ENCODE measurements at places on chromosomes 6 and 20.

- DNase-seq: no peak
Measured at GRCh38 chr6:39617520-39617919, 107.7 kb downstream of the KIF6 start.

DNA sequence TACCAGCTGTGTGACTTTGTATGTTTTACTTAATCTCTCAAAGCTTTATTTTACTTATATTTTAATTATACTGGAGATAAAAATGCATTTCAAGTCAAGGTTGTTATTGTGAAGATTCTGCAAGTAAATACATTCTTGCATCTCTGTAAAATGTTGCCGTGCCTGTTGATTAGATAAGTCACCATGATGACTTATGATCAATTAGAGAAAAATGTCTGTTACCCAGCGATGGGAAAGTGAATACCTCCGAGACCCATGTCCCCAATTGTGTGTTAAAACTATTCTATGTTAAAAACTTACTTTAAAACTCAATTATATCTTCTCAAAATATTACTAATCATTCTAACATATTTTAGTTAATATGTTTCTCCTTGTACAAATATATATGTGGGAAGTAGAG is 39.9 kb downstream of the MYB start:
- no peak for DNase-seq

GRCh38 chr6:130000526-130001421 is 17.6 kb upstream of the L3MBTL3 start:
- DNase-seq: no peak

GRCh38 chr20:44526129-44526528 is 4.3 kb upstream of the SERINC3 start:
- DNase-seq: no peak

DNA sequence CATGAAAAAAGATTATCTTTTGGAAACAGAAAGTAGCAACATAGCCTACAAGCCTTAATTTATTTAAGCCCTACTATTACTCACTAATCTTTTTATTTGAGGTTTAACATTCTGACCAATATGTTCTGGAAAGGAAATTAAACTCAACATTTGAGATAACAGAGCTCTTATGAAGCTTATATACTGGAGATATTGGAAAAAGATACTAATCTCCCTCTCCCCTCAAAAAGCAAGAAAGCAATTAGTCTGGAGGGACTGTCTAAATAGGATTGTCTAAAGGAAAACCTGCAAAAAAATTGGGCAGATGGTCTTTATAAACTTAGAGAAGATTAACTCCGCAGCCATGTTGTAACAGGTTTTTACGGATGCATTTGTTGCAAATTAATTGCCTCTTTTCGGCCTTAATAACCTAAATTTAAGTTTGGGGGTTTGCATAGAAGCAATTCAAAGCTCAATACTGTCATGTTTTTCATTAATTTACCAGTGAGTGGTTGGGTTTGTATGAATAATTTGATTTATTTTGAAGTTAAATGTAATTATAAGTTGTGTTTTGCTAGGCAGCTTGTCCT is 79.1 kb downstream of the SHLD1 start:
- no peak for DNase-seq

DNA sequence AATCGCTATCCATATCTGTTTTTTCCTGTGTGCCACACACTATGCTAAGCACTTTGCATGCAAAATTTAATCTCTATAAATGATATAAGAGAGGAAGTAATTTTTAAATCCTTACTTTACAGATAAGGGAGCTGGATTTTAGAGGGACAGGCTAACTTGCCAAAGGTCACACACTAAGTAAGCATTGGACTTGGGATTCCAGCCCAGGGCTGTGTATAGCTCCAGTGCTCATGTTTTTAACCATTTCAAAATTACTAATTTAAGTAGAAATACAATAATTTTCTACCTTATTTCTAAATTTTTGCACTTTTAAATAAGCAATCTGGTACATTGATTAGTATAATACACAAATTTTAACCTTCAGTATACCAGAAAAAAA is 144.6 kb downstream of the UST start:
- DNase-seq: no peak

GRCh38 chr6:107600121-107600520 is 110.2 kb downstream of the SOBP start:
- DNase-seq: no peak

- no peak for DNase-seq
Measured at GRCh38 chr20:56414842-56415765, 3.0 kb downstream of the CASS4 start.

GRCh38 chr6:144063246-144063743 is 32.1 kb downstream of the SF3B5 start:
- no peak for DNase-seq

DNA sequence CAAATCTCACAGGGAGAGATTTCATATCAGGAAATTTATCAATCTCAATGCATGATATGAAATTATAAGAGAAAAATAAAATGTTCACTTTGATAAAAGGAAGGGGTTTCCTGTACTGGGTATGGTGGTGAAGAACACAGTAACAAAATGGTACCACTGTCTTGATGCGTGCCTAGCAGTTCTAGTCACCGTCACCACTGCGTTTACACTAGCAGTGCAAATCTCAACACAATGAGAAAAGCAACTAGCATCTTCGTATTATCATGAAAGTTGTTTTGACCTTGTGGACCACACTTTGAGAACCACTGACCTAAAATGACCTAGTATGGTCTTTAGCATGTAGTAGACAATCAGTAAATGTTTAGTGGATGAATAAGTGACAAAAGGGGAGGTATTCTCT is 68.4 kb upstream of the ADGRF4 start:
- DNase-seq: no peak

DNA sequence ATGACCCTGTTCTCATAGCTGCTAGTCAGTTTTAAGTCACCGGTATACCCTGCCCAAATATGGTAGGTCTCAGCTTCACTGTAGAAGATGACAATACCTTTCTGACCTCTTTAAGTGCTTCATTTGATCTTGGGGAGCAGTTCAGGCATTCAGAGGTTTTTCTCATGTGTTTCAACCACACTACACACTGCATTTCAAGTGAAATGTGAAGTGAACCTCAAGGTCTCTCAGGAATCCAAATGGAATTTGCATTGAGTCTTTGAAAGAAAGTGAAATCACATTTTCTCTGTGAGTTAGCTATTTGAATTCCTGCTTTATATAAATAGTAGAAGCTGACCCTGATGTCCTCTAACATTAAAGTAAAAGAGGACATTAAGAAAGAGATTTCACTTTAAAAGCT is 461.6 kb downstream of the ADGRB3 start:
- no peak for DNase-seq

DNA sequence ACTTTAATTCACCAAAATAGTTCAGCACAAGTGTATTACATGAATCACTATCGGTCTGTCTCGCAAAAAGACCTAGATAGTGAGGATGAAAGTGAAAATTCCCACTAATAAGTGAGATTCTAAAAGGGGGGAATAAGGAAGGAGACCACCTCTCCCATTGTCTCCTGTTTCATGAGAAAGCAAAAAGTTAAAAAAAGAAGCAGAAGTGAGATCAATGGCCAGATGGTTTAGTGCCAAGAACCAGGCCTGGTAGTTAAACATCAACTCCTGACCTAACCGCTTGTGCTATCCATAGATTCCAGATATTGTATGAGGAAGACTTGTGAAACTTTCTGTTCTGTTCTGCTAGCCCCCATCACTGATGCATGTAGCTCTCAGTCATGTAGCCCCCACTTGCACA is 293.0 kb downstream of the RNGTT start:
- no peak for DNase-seq

DNA sequence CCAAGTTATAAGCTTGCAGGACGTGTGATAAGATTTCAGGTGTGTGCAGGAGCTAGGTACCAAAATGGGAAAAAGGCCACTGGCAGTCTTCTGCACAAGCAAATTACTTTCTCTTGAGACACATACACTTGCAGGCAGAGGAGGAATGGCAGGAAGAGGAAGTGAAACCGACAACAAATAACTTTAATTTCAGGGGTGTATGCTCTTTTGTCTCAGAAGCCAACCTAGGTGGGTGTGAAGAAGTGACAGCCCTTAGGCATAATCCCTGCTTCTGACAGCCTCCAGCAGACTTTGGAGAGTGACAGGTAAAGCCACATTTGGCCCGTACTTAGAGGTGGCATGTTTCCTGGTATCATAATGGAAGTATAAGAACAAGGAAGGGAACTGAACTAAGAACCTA is 118.8 kb upstream of the TRAF3IP2 start:
- DNase-seq: no peak

- no peak for DNase-seq
Measured at GRCh38 chr20:47654370-47654769, 130.9 kb downstream of the SULF2 start.

GRCh38 chr6:129936329-129937165 is 75.4 kb upstream of the TMEM244 start:
- peak; percentile 13 for DNase-seq

GRCh38 chr6:128686084-128686483 is 165.7 kb upstream of the PTPRK start:
- DNase-seq: no peak

DNA sequence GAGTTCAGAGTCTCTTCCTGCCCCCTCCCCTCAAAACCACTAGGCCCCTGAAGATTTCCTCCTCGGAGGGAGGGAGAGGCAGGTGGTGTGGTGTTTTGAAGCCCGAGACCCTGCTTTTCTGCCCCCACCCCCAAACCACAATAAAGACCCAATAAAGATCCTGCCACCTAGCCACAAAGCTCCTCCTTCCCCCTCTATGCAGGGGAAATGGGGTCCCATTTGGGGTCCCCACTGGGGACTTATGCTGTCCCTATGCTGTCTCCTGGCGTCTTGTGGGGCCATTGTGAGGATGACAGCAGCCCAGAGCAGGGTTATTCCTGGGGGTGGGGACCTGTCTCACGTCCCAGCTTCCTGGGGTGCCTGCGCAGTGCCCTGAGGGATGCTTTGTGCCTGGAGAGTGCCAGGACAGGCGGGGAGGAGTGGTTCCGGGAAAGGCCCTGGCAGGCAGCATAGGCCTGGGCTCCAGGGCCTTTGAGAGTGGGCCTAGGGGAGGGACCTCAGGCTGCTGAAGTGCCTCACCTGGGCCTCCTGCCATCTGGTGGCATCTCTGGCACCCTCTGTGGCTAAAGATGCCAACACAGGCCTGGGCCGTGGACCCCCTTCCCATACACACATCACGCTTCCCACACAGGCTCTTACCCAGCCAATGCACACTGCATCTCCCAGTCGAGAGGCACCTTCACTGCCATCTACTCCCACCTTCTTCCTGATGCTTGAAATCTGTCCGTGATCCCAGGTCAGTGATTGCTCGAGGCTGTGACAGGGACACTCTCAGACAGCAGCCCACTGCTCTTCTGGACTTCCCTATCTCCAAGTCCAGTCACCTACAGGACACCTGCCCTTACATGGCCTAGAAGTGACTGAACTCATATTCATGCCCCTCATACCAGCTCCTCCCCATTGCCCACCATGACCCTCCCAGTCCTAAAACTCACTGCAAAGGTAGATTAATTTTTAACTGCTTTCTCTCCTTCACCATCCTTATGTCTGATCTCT is 7.9 kb upstream of the ARMC12 start:
- no peak for DNase-seq

- DNase-seq: no peak
Measured at GRCh38 chr6:161486361-161487216, 212.7 kb upstream of the AGPAT4 start.

DNA sequence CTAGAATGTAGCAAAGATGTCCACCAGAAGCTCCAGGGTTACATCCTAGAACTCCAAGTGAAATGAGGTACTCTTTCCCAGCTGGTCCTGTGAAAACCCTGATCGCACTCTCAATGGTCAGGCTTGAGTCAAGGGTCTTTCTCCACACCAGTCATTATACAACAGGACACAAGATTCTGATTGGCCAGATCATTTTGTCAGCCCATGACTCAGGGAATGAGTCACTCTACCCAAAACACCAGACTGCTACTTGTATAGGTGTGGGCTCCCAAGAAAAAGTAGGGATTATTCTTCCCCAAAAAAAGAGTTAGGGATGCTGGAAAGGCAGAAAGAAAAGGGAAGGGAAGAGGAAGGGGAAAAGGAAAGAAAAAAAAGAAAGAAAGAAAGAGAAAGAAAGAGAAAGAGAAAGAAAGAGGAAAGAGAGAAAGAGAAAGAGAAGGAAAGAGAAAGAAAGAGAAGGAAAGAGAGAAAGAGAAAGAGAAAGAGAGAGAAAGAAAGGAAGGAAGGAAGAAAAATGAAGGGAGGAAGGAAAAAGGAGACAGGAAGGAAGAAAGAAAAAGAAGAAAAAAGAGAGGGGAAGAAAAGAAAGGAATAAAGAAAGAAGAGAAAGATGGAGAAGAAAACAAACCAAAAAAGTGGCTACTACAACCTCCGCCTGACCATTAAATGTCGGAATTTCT is 30.5 kb downstream of the ANKEF1 start:
- DNase-seq: no peak

DNA sequence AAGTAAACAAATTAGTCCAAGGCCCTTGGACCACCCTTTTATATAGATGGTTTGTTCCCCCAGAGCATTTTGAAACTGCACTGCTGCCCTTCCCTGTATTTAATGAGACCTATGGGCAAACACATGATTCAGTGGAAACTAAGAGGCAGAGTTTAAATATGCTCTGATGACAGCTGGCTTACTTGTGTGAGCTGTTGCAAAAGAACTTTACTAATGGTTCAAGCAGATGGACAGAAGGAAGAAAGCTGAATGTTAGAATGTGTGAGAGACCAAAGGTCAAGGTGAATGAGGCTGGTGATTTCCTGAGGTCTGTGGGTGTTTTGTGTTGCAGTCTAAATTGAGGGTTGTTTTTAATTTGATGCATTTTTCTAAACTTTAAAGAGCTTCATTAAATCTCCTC is 123.0 kb upstream of the CEP162 start:
- DNase-seq: no peak

DNA sequence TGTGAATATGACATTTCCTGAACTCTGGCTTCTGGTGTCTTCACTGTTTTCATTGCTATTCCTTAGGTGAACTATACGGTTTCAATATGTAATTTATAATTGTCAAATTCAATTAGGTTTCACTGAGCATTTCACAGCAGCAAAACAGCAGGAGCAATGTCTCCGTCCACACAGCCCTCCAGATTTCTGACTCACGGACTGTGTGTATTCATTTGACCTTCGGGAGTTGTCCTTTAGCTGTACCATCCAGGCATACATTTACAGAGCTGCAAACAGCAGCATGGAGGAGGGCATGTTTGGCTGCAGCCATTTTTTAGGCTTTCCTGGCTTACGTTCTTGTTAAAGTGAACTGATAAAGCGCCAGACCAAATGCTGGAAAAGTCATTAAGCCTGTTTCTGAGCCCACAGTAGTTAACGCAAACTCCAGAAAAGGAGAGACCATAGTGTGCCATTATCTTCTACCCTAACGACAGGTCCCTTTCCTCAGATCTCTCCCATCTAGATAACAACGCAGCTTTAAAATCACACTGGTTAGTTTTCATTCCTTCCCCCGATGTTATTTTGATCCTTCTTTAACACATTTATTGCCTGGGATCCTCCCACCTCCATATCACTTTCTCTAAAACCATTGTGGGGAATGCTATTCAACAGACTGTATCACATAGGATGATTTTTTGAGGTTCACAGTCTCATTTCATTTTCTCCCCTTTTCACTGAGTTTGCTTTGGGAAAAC is 18.3 kb downstream of the FOXC1 start:
- no peak for DNase-seq

DNA sequence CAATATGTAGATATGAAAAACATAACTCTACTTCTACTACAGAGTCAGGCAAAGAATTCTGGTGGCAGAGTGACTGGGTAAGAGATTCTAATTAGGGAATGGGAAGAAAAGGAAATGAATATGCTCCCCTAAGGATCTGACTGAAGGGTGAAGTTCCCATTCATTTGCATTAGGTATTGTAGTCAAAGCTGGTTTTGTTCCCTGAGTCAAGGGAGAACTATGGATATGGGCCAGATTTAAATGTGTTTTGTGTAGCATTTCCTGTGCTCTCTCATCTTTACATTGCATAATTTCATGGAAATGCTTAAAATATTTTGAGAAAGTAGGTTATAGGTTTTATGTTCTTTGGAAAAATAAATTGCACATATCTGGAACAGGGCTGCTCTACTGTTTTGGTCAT is 299.7 kb downstream of the BTBD3 start:
- no peak for DNase-seq
